ENCODE measurements at places on chromosomes 11 and 22.

GRCh38 chr22:36879775-36880174 is 19.0 kb downstream of the NCF4 start:
- DNase-seq: no peak

GRCh38 chr11:3745161-3745560 is 52.2 kb downstream of the NUP98 start:
- DNase-seq: no peak

DNA sequence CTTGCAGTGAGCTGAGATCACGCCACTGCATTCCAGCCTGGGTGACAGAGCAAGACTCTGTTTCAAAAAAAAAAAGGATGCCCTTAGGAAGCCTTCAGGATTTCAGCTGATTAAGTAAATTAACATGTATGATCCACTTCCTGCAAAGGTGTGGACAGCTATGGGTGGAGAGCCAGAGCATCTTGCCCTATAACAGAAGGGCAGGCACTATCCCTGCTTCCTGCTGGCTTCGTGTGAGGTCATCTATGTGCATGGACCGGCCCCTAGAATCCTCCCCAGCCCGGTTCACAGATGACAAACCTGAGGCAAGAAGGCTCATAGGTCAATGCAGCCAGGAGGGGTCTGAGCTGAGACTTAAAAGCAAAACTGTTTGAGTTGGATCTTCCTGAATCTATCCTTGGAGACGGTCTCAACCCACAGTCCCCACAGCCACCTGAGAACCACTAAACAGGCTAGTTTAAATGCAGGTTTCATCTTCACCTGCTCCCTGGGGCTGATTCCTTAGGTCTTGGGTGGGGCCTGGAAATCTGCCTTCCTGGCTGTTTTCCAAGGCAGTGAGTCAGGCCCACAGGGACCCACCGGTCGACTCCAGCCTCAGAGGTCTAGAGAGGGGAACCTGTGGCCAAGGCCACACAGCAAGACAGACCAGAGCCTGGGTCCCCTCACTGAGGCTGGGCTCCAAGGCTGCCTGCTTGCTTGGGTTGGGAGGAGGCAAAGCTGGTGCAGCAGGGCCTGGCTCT is 55.2 kb upstream of the MPEG1 start:
- no peak for DNase-seq

DNA sequence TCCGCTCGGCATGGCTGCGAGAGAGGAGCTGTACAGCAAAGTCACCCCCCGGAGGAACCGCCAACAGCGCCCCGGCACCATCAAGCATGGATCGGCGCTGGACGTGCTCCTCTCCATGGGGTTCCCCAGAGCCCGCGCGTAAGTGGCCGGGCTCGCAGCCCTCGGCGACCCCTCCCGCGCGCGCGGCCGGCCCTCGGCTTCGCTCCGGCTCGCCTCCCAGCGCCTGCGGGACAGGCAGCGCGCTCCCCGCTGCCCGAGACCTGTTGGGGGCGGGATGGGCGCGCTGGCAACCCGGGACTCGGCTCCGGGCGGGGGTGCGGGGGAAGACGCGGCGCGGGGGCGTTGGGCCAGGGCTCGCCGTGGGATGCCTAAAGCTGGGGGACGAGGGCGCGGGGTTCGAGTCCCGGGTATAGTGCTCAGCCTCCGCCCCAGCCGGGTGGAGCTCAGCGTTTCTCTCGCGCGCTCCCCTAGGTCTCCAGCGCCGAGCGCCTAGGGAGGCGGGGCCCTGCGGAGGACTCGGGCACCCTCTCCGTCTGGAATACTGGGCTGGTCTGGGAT is 630 bp downstream of the UBASH3B start:
- peak; percentile 30 for DNase-seq

DNA sequence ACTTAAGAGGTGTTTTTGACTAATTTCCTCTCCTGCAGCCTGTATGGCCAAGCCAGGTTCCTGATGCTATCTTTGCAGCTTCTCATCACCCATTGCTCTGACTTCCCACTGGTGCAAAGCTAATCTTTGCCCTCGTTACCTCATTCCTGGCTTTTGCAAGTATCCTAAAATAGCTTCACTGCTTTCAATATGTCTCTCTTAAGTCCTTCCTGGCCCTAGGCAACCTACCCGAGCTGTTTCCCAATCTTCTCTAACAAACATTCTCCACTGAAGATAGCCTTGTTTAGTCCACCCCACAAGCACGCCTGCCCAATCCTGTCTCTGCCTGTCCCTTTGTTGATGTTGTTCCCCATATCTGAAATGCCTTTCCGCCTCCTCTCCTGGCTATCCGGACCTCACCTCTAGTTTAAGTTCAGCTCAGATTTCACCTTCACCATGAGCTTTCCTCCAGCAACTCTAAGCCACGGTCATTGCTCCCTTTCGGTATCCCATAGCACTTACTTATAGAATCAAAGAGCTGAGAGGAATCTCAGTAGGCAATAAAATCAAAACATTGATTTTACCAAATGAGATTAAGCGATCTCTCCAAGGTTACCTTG is 30.1 kb upstream of the CECR2 start:
- no peak for DNase-seq

- DNase-seq: no peak
Measured at GRCh38 chr22:19604711-19605268, 80.6 kb upstream of the CLDN5 start.

DNA sequence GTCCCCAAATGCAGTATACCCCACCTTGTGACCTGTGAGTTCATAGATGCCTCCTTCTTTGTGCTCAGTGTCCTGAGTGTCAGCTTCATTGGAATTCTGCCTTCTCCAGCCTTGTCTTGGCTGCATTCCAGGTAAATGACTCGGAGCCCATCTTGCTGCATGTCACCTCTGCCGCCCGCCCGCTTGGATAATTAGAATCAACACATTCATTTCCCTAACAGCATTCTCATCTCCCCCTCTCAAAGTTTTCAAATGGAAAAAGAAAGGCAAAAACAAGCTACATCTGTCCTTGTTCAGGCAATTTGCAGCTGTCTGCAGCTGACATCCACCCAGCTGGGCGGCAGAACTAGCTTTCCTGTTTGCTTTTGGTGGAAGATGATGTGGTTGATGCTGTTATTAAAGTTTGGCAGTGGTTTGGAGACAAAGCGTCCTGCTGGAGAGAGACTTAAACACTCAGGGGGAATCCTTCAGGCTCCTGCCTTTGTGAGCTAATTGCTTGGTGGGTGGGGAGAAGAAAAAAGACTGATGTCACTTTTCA is 198.8 kb upstream of the SEZ6L start:
- no peak for DNase-seq

GRCh38 chr11:86202013-86202336 is 42.6 kb upstream of the EED start:
- DNase-seq: no peak

DNA sequence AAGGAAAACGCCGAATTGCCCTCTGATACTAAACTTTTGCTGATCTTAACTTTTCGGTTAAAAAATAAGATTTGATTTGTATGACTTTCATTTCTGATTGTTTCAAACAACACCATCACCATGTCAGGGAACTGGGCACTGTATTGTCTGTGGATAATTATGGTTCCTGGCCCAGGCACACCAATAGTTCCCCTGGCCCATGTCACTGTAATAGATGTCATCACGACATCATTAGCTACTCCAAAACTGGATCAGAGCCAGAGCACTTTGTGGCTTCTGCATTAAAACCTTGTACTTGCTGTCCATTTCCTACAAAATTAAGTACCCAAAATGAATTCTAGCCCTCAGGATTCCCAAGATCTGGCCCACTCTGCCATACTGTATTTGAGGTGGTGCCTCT is 119.5 kb upstream of the NARS2 start:
- no peak for DNase-seq

GRCh38 chr11:92008249-92008648 is 216.4 kb upstream of the FAT3 start:
- no peak for DNase-seq

DNA sequence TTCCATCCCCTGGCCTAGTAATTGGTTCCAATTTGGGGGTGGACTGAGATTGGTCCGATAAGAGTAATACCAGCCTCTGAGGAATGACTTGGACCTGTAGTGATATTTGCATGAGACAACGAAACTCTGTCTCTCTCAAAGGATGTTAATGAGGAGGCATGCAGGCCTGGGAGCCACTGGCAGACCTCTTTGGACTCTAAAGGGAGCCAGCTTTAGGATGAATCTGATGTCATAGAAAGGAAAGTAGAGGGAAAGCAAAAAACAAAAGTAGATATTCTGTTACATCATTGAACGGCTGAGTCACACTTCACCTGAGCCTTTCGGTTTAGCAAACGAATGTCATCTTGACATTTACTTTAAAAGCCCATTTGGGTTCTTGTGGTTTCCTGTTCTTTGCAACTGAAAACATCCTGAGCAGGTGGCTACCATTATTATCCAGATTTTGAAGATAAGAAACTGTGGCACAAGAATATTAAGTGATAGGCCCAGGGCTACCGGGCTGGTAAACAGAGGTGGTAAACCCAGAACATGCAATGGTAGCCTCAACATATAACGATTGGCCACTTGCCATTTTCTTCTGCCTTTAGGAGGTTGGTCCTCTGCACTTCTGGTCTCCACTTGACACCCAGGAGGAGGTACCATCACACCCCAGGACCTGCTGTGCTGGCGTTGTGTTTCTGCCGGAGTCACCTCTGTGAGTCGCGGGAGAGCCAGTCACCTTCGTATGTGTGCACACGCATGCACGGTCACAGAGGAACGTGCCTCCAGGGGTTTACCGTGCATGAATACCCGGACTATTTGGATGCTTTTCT is 42.7 kb downstream of the RTL6 start:
- DNase-seq: peak; percentile 4

DNA sequence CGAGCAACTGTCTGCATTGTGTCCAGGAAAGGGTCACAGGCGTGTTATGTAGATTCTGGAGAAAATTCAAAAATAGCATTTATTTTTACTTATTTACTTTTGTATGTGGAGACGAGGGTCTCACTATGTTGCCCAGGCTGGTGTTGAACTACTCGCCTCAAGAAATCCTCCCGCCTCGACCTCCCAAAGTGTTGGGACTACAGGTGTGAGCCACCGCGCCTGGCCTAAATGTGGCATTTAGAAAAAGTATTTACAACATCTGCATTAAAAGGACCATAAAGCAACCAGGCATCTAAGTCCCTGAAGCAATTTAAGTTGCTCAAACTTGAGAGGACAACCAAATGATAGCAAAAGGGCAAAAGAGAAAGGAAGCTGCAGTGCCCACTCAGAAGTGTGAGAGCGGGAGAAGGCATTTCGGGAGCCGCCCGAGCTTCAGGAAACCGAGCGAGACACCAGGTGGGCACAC is 595 bp downstream of the TRIM66 start:
- DNase-seq: no peak

GRCh38 chr11:17165247-17165890 is 42.4 kb downstream of the PIK3C2A start:
- no peak for DNase-seq

DNA sequence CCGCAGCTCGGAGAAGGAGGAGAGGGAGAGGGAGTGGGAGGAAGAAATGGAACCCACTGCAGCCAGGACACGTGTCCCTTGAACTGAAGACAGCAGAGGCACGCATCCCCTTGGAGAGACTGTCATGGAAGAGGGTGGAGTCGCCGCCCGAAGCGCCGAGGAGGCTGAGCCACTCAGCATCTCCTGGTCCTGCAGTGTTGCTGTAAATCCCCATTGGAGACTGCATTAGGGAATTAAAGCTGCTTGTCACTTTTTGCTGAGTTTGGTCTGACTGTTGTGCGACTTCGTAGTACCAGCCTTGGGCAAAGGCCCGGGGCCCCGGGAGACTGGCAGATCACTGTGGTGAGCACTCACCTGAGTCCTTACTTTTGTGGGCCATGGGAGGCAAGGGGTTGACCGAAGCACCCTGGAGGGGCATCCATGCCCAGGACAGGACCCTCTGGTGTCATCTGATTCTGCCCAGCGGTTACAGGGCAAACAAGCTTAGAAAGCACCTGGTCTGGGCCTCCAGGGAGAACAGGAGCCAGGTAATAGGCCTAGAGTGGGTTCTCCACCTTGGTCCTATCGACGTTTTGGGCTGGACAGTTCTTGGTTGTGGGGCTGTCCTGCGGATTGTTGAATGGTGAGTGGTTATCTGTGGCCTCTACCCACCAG is 797 bp downstream of the VPREB1 start:
- DNase-seq: no peak

DNA sequence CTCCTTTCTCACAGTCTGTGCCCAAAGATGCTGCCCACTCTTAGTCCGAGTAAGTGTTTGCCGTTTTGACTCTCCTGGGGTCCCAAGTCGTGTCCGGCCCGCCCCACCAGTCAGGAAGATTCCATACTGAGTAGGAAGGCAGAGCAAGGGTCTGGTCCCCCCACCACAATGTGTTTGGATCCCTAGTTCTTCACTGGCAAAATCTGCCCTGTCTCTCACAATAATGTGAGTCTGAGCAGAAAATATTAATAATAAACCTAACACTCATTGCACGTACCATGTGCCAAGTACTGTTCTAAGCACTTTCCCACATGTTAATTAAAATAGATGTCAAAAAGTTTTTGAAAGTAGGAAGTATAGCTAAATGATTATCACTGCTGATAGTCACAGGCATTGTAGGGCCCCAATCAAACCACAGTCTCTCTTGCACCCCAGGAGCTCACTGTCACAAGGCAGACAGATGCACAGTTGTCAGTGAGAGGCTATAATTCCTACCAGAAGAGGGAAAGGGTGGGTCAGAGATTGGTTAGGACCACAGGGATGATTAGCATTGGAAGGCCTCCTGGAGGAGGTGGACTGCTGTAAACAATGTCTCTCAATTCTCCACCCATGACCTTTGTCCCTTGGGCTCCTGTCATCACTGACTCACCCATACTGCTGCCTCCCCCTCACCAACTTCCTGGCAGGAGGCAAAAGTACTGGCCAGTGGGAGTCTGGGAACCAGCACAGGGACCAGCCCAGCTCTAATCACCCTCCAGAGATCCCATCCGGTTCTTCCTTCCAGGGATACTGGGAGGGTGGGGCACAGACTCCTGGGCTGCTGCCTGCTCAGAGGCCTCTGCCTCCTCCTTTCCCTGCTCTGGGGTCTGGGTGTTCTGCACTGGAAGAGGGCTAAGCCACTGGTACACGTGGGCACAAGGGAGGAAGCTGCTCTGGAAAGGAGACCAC is 1.0 kb upstream of the POLD4 start:
- no peak for DNase-seq

- DNase-seq: no peak
Measured at GRCh38 chr11:13091804-13092203, 82.7 kb downstream of the RASSF10 start.

GRCh38 chr11:1881442-1882264 is 10.0 kb downstream of the PRR33 start:
- DNase-seq: no peak

- no peak for DNase-seq
Measured at GRCh38 chr11:70429724-70430521, 31.6 kb downstream of the CTTN start.

- peak; percentile 64 for DNase-seq
Measured at GRCh38 chr11:64339754-64340408, at the start of gene CCDC88B. CCDC88B (plus strand) TSS chr11:64340204; CDS start chr11:64340267, 63 bp downstream.

DNA sequence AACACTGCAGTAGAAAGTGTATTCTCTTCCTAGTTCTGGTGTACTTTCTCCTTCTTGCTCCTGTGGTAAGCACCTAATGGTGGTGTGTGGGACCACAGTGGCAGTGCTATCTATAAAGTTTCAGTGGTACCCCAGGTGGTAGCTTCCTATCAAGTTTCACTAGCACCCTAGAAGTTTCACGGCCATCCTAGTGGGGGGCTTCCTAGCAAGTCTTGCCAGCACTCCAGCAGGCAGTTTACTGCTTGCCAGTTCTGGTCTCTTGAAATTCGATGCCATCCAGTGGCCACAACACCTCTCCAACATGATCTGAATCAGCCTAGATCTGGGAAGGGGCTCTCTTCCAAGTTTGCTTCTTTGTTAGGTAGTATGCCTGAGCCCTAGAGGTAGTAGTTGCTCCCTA is 229.6 kb downstream of the SWAP70 start:
- DNase-seq: no peak

GRCh38 chr11:121499405-121499804 is 46.6 kb upstream of the SORL1-AS1 start:
- DNase-seq: no peak

GRCh38 chr11:29773656-29774264 is 243.1 kb downstream of the KCNA4 start:
- DNase-seq: no peak
